Naive thymus-derived CD8-positive, alpha-beta T cell (primary cell): ENCODE measurements at places on chromosomes 16 and 17.

GRCh38 chr17:15929941-15930340, 15.0 kb upstream of the ADORA2B start:
- H3K4me3 ChIP-seq = no peak overlapping the region
- peaks cover 31% of the 10 kb centered on the region for H3K27me3 ChIP-seq
- H3K36me3 ChIP-seq = no peaks in the 10 kb centered on the region
- no peak overlapping the region for H3K27ac ChIP-seq

- H3K27me3 ChIP-seq = no peaks in the 10 kb centered on the region
- H3K4me1 ChIP-seq = peaks cover 25% of the 10 kb centered on the region
- DNase-seq = no peak
- no peaks in the 10 kb centered on the region for H3K36me3 ChIP-seq
- no peak overlapping the region for H3K4me3 ChIP-seq
Measured at GRCh38 chr16:1335996-1336395, 2.6 kb downstream of the BAIAP3 start.

GRCh38 chr17:41419716-41420115, 4.7 kb downstream of the KRT37 start:
- no peaks in the 10 kb centered on the region for H3K36me3 ChIP-seq
- H3K27me3 ChIP-seq = no peaks in the 10 kb centered on the region
- peaks cover 14% of the 10 kb centered on the region for H3K4me1 ChIP-seq
- no peak for DNase-seq
- no peak overlapping the region for H3K27ac ChIP-seq

DNA sequence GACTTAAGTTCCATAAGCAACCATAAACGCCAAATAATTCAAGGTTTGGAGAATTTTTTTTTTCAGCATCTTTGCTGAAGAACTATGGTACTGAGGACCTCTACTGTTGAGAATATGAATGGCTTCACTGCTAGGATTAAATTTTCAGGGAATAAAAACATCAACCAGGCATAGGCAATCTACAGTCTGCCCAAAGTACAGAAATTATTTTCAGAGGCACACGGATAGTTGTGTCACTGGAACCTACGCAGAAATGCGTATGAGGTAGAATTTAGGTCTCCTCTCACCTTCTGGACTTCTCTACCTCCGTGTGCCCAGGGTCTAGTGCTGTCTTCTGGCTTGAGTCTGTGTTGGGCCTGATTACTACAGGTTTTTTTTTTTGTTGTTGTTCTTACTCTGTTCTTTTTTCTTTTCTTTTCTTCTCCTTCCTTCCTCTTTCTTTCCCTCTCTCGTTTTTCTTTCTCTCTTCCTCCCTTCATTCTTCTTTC, 39.7 kb downstream of the NACA2 start:
- H3K27ac ChIP-seq = no peak overlapping the region
- no peaks in the 10 kb centered on the region for H3K36me3 ChIP-seq
- DNase-seq = no peak
- H3K4me1 ChIP-seq = peaks cover 2% of the 10 kb centered on the region
- H3K27me3 ChIP-seq = peaks cover 58% of the 10 kb centered on the region
- no peak overlapping the region for H3K4me3 ChIP-seq

- H3K27me3 ChIP-seq = no peaks in the 10 kb centered on the region
- H3K4me3 ChIP-seq = peak overlapping the region; percentile 50
- peaks cover 7% of the 10 kb centered on the region for H3K4me1 ChIP-seq
- H3K27ac ChIP-seq = no peak overlapping the region
- DNase-seq = peak; percentile 66
Measured at GRCh38 chr16:728131-728889, 1.4 kb downstream of the HAGHL start.

DNA sequence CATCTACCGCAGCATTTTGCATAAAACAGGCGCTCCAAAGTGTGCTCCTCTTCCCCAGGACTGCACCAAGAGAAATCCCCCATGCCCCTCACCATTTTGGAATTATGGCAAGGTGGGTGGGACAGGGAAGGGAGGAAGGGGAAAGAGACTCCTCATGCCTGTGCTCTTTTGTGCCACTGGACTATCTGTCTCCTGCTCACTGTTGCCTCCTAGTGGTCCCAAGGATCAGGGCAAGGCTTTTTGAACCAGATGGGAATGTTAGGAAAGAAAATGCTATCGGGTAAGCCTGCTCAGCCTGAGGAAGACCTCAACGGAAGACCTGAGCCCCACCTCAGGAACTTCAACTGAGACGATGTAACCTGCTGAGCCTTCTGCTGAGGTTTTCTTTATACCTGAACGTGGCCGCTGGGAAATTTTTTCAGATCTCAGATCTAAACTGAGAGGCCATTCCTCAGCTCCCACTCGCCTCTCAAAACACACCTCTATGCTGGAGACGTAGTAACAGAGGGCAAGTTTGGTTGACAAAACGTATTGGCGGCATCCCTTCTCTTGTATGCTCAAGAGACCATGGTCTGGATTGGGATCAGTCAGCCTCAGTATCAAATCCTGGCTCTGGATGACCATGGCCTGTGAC, 58.3 kb downstream of the SPACA3 start:
- no peak overlapping the region for H3K4me3 ChIP-seq
- peak; percentile 22 for DNase-seq
- peaks cover 9% of the 10 kb centered on the region for H3K27me3 ChIP-seq

- DNase-seq = no peak
- H3K27ac ChIP-seq = no peak overlapping the region
- H3K36me3 ChIP-seq = peaks cover 21% of the 10 kb centered on the region
- no peaks in the 10 kb centered on the region for H3K27me3 ChIP-seq
- no peak overlapping the region for H3K4me3 ChIP-seq
- H3K4me1 ChIP-seq = no peaks in the 10 kb centered on the region
Measured at GRCh38 chr17:37176723-37177122, 199.1 kb upstream of the C17orf78 start.

- peaks cover 87% of the 10 kb centered on the region for H3K27me3 ChIP-seq
- no peak overlapping the region for H3K27ac ChIP-seq
- no peak for DNase-seq
- peaks cover 6% of the 10 kb centered on the region for H3K4me1 ChIP-seq
- no peaks in the 10 kb centered on the region for H3K36me3 ChIP-seq
- no peak overlapping the region for H3K4me3 ChIP-seq
Measured at GRCh38 chr17:41580687-41581365, 5.9 kb downstream of the KRT14 start.

DNA sequence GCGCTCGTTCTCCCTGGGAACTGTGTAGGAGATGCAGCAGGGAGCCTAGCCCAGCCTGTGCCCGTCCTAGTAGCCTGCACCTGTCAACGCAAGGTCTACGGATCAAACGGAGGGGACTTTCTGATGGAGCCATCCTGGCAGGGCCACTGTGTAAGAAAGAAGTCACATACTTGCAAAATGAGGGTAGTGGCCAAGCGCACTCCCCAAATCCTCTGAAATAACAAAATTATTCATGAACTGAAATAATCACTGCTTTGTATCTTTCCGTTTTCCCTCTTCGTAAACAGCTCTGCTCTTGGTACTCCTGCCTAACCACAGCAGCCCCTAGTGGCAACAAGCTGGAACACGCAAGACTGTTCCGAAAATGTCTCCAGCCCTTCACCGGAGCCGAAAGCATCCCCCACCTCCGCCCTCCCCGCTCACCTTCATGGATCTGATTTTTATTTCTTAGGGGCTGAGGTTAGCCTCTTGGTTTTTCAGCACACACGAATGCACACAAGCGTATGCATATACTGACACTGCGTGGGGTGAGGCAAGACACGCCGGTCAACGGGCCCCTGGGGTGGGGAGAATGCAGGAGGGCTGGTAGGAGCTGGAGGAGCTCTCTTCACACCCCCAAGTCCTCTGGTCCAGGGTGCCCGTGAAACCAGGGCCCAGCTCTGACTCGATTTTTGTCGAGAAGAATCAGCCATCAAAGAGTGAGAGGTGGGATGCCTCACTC, 100.8 kb downstream of the ABCC12 start:
- H3K4me3 ChIP-seq = no peak overlapping the region
- no peaks in the 10 kb centered on the region for H3K36me3 ChIP-seq
- H3K27me3 ChIP-seq = peaks cover 15% of the 10 kb centered on the region
- H3K27ac ChIP-seq = no peak overlapping the region
- peaks cover 1% of the 10 kb centered on the region for H3K4me1 ChIP-seq
- DNase-seq = no peak

GRCh38 chr17:32976131-32976530, 15.5 kb upstream of the SPACA3 start:
- peaks cover 7% of the 10 kb centered on the region for H3K27me3 ChIP-seq
- no peak for DNase-seq
- H3K4me1 ChIP-seq = no peaks in the 10 kb centered on the region
- no peaks in the 10 kb centered on the region for H3K36me3 ChIP-seq
- H3K4me3 ChIP-seq = no peak overlapping the region
- no peak overlapping the region for H3K27ac ChIP-seq

DNA sequence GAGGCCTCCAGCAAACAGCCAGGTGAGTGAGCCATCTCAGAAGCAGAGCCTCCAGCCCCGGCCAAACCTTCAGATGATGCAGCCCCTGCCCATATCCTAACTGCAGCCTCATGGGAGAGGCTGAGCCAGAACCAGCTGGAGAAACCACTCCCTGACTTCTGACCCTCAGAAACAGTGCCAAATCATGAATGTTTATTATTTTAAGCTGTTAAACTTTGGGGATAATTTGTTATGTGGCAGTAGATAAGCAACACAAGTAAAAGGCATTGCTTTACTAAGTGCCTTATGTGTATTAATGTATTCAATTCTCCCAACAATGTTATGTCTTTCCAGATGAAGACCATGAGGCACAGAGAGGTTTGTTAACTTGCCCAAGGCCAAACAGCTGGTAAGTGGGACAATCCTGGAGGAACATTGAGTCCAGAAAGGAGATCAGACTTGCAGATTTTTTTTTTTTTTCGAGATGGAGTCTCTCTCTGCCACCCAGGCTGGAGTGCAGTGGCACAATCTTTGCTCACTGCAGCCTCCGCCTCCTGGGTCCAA, 59.6 kb downstream of the SOCS1 start:
- no peak overlapping the region for H3K27ac ChIP-seq
- peaks cover 32% of the 10 kb centered on the region for H3K4me1 ChIP-seq
- no peaks in the 10 kb centered on the region for H3K36me3 ChIP-seq
- no peaks in the 10 kb centered on the region for H3K27me3 ChIP-seq
- H3K4me3 ChIP-seq = no peak overlapping the region

DNA sequence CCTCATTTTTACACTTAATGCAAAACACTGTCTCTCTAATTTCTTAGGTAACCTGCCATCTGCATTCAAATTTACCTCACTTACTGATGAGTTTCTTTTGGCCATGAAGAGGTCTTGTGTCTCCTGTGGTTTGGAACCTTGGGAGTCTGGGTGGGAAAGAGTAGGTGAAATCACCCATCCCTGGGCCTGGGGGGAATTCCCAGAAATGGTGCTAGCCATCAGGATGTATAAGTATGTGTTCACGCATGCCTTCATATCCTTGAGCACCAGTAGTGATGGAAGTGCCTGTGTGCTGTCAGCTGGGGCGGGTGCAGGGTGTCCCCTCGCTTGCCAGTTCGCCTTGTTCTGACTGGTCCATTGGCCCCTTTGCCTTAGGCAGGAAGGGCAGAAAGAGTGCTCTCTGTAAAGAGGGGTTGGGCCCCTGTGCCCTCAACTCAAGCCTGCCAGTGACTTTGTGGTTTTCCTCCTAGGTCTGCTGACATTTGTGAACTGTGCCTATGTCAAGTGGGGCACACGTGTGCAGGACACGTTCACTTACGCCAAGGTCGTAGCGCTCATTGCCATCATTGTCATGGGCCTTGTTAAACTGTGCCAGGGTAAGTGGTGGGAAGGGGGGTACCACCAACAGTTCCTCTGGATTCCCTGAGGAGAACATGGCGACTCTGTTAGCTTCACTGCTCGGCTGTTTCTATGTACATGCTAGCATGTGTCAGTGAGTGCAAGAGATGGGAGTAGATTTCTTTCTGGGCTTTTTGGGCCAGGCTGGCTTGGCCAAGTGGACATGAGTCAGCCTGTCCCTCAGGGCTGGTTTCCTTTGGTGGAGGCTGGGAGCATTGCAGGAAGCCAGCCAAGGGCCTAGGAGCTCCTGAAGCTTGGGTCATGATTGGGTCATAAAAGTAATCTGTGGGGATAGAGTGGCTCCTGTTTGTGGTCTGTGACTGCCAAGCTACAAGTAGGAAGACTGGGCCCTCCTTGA, 23.2 kb downstream of the SLC7A6OS start:
- no peaks in the 10 kb centered on the region for H3K27me3 ChIP-seq
- peak overlapping the region; percentile 91 for H3K27ac ChIP-seq
- peak; percentile 27 for DNase-seq
- H3K4me1 ChIP-seq = peaks cover 98% of the 10 kb centered on the region
- peaks cover 20% of the 10 kb centered on the region for H3K36me3 ChIP-seq

DNA sequence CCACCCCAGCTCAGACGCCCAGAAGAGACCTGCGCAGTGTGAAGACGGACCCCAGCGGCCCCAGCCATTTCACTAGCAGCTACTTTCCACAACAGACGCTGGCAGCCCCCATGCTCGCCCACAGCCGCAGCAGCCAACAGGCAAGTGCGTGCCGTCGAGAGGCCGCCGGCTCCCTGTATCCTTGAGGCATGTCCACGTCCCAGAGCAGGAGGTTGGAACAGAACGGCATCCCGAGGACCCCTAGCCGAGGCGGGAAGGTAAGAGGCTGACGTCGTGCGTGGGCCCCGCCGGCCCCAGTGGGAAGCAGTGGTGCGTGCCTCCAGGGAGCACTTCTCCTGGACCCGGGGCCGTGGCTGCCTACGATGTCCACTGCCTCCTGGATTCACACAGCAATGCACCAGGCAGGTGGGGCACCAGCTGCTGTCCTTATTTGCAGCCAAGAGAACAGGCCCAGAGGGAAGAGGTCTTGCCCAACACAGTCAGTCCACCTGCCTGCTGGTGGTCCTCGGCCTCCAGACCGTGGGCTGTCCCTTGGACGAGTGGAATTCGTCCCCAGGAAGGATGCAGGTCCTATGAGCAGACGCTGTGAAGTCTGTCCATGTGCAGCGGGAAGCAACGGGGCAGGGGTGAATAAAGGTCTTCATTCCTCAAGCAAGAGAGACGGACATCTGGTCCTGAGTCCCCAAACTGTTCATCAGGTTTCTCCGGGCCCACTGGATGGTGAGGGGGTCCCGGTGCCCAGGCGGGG, 38.5 kb downstream of the SLC7A5 start:
- H3K36me3 ChIP-seq = no peaks in the 10 kb centered on the region
- H3K4me1 ChIP-seq = no peaks in the 10 kb centered on the region

DNA sequence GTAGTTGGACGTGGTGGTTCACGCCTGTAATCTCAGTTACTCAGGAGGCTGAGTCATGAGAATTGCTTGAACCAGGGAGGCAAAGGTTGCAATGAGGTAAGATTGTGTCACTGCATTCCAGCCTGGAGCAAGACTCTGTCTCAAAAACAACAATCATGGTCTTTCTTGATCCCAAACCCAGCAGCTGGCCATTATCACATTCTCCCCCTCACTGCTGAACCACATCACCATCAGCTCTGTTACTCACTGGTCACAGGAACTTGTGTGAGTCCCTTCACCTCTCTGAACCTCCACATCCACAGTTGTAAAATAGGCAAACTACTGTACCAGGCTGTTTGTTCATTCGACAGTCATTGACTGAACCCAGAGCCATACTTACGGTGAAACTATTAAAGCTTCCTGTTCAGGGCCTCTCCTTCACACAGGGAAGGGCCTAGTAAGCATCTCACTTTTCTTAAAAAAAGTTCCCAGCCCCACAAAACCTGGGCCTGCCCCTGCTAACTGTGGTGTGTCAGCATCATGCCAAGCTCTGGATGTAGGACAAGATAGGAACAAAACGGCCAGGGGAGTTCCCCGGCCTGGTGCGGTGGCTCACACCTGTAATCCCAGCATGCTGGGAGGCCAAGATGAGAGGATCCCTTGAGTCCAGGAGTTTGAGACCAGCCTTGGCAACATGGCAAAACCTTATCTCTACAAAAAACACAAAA, 104.7 kb downstream of the COPRS start:
- no peak overlapping the region for H3K27ac ChIP-seq
- no peaks in the 10 kb centered on the region for H3K4me1 ChIP-seq
- no peaks in the 10 kb centered on the region for H3K36me3 ChIP-seq
- DNase-seq = no peak
- peaks cover 5% of the 10 kb centered on the region for H3K27me3 ChIP-seq
- no peak overlapping the region for H3K4me3 ChIP-seq
